Chondrocyte (in vitro differentiated cells): ENCODE measurements at places on chromosomes 1 and 21. TPM values are rescaled to one million over a fixed set of nuclear protein-coding genes. Genes with fewer than 3 reads are reported as not detected.

DNA sequence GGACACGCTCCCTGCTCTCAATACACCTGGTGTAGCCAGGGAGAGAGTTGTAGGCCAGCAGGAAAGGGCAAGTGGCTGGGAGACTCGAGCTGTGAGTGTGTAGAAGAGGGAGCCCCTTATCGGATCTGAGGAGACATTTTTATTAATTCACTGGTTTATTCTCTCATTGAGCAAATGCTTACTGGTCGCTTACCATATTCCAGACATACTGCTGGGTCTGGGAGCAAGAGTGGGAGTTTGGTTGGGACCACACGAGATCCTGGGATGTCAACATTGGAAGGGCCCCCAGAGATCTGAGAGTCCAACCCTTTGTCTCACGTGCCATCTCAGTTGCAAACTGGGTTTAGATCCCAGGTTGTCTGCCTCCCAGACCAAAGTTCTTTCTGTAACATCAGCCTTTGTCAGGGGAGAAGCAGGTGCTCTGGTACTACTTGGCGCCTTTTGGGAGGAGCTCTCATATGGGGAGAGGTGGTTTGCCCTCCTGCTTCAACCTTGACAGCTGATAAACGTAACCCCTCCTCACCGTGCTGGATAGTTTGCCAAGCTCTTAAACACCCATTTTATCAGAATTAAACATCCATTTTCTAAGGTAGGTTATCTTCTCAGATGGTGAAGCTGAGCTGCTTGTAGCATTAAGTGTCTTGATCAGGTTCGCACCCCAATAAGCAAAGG lies 742 bp downstream of the TMEM222 start:
- peaks cover 6% of the 10 kb centered on the region for H3K36me3 ChIP-seq
- H3K4me1 ChIP-seq: peaks cover 30% of the 10 kb centered on the region
- DNase-seq: no peak
- H3K4me3 ChIP-seq: peak overlapping the region; percentile 95
- H3K27me3 ChIP-seq: peaks cover 4% of the 10 kb centered on the region
- peak overlapping the region; percentile 96 for H3K27ac ChIP-seq

GRCh38 chr1:186839041-186839400 lies 10.3 kb downstream of the PLA2G4A start:
- no peak overlapping the region for H3K4me3 ChIP-seq

DNA sequence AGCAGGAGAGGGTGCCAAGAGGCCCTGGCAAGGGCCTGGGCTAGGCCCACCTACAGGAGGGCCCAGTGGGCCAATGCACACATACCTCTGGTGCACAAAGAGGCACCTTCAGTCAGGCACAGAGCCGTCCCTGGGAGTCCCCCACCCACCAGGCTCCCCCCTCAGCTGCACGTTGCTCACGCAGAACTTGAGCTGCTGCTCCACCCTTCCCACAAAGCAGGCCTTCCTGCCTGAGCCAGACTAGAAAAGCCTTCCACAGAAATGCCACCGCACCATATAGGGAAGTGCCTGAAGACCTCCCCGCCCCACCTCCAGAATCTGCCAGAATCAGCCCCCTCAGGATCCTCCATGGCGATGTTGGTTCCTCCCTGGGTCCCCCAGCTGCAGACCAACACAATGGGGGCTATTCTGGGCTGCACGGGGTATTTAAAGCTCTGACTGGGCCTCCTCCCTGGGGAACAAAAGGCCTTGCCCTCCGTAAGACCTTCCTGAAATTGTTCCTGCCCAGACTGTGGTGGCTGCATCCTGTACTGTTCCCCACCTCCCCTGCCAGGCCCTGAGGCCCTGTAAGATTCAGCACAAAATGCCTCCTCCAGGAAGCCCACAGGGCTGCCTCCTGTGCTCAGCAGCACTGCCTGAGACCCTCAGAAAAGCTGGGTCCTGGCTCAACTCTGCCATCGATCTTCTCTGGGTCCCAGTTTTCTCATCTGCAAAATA lies 27.2 kb downstream of the HSPG2 start:
- peaks cover 90% of the 10 kb centered on the region for H3K4me1 ChIP-seq
- H3K27ac ChIP-seq: peak overlapping the region; percentile 99
- peak overlapping the region; percentile 28 for H3K4me3 ChIP-seq
- no peaks in the 10 kb centered on the region for H3K27me3 ChIP-seq

DNA sequence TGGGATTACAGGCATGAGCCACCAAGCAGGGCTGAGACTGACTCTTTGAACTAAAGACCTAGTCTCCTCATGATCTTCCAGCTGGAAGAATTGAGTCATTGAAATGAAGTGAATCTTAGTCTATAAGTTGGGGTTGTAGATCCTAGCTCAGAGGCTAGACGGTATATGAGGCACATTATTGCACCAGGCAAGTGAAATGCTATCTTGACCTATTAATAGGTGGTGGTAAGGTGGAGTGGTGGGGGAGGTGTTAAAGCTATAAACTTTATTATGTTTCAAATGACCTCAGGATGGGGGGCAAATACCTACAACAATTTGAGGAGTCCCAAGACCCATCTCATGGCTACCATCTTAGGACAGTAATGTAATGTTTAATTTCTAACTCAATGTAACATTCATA lies 36.8 kb upstream of the SLC16A1 start:
- H3K4me1 ChIP-seq: peaks cover 12% of the 10 kb centered on the region
- no peaks in the 10 kb centered on the region for H3K27me3 ChIP-seq
- no peak for DNase-seq
- H3K4me3 ChIP-seq: no peak overlapping the region

DNA sequence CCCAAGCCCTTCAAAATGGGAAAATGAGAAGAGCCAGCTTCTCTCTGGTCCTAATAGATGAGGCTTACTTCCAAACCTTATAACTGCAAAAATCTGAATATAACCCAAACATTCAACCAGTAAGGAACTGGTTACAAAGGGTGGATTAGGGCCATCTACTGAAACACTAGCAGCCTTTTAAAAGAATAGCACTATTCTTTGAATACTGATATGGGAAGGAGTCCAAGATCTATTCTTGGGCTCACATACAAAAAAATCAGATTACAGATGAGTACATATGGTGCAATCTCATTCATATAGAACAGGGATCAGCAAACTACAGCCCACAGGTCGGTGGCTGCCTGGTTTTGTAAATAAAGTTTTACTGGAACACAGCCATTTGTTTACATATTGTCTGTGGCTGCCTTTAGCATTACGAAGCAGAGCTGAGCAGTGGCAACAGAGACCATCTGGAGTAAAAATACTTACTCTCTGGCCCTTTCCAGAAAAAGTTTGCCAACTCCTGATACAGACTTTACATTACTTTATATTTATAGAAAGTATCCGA lies 167.7 kb downstream of the ZSCAN20 start:
- peaks cover 27% of the 10 kb centered on the region for H3K27me3 ChIP-seq
- no peaks in the 10 kb centered on the region for H3K4me1 ChIP-seq
- DNase-seq: no peak
- no peak overlapping the region for H3K4me3 ChIP-seq
- no peaks in the 10 kb centered on the region for H3K36me3 ChIP-seq
- H3K27ac ChIP-seq: no peak overlapping the region

- DNase-seq: no peak
- H3K27ac ChIP-seq: no peak overlapping the region
- H3K4me1 ChIP-seq: peaks cover 5% of the 10 kb centered on the region
- no peaks in the 10 kb centered on the region for H3K36me3 ChIP-seq
- no peak overlapping the region for H3K4me3 ChIP-seq
Measured at GRCh38 chr1:38958967-38959366, 17.3 kb upstream of the RHBDL2 start.

- DNase-seq: no peak
- H3K4me3 ChIP-seq: no peak overlapping the region
- peaks cover 15% of the 10 kb centered on the region for H3K4me1 ChIP-seq
Measured at GRCh38 chr21:36237441-36237840, 80.8 kb downstream of the DOP1B start.

- no peak for DNase-seq
- no peak overlapping the region for H3K4me3 ChIP-seq
- H3K27me3 ChIP-seq: no peaks in the 10 kb centered on the region
Measured at GRCh38 chr1:21680918-21681317, 11.8 kb upstream of the RAP1GAP start.

GRCh38 chr21:45074048-45074817 lies at the start of gene ADARB1:
Gene ADARB1, plus strand, starts transcription at chr21:45074580. Its CDS starts 97,077 bp downstream, at chr21:45171657.
- peak within 1 kb of the TSS; percentile 82 for H3K27ac ChIP-seq
- DNase-seq: no peak
- H3K27me3 ChIP-seq: no peaks in the 10 kb centered on the region
- peaks cover 4% of the 10 kb centered on the region for H3K36me3 ChIP-seq
- peaks cover 32% of the 10 kb centered on the region for H3K4me1 ChIP-seq

GRCh38 chr1:211482306-211482705 lies 9.7 kb downstream of the RD3 start:
- H3K4me3 ChIP-seq: no peak overlapping the region
- no peaks in the 10 kb centered on the region for H3K36me3 ChIP-seq
- DNase-seq: no peak
- no peaks in the 10 kb centered on the region for H3K4me1 ChIP-seq

LBR gene
- total RNA-seq: 22.7 to 29.0 TPM (median 24.4 TPM) in 3 replicates

ZNF683 gene
- not detected in 3 replicates for total RNA-seq

UQCRHL gene
- total RNA-seq: 1.3 to 1.5 TPM (median 1.3 TPM) in 3 replicates

CD34 gene
- 0.12 to 0.15 TPM (median 0.13 TPM) in 3 replicates for total RNA-seq

SHISA4 gene
- 29.7 to 39.1 TPM (median 37.7 TPM) in 3 replicates for total RNA-seq

PGLYRP3 gene
- not detected in 3 replicates for total RNA-seq
